ENCODE measurements at places on chromosomes 6 and 20.

- DNase-seq: peak; percentile 28
Measured at GRCh38 chr20:51624157-51624731, 81.7 kb upstream of the NFATC2 start.

- DNase-seq: no peak
Measured at GRCh38 chr20:5884465-5885335, 65.6 kb downstream of the TRMT6 start.

GRCh38 chr20:46362921-46363867, 43.2 kb downstream of the ELMO2 start:
- no peak for DNase-seq

GRCh38 chr6:169989594-169989993, 238.2 kb downstream of the ERMARD start:
- DNase-seq: no peak

GRCh38 chr6:4398791-4399190, 263.4 kb upstream of the ECI2 start:
- no peak for DNase-seq

GRCh38 chr6:2216794-2217383, 28.5 kb downstream of the GMDS start:
- no peak for DNase-seq

DNA sequence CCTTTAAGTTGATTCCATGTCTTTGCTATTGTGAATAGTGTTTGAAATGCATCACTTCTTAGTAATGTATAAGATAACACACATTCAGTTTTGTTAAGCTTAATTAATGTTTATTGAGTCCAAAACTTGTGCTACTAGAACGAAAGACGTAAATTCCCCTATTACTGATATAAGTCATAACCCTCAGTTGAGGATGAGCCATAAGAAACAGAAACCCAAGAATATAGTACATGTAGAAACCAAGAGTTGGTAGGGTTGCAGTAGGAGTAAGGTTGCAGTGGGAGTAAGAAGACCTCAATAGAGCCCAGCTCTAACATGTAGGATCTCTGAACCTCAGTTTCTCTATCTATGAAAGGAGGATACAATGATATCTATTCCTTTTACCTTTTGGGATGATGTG, 19.3 kb downstream of the CITED2 start:
- no peak for DNase-seq

GRCh38 chr6:26016963-26017631, 54.5 kb downstream of the TRIM38 start:
- no peak for DNase-seq

DNA sequence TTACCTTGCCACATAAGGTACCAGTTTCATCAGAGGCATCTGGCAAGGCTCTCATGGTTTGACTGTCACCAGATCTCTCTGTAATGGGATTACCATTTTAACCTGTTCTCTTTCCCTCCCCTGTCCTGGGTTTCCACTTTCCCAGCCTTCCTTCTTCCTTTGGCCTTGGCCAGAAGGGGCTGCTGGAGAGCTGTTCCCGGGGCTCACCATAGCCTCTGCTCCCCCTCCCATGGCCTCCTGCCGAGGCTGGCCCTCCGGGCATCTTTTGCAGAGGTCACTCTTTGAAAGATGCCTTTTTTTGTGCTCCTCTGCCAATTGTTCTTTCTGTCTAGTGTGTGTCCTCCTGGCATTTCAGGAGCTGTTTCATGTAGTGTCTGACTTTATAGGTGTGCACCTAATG, 100.7 kb upstream of the SCP2D1 start:
- no peak for DNase-seq
